ENCODE measurements at places on chromosomes 6 and 20.
A peak's percentile ranks its signal among the peaks of the same experiment; 100 is the strongest.

DNA sequence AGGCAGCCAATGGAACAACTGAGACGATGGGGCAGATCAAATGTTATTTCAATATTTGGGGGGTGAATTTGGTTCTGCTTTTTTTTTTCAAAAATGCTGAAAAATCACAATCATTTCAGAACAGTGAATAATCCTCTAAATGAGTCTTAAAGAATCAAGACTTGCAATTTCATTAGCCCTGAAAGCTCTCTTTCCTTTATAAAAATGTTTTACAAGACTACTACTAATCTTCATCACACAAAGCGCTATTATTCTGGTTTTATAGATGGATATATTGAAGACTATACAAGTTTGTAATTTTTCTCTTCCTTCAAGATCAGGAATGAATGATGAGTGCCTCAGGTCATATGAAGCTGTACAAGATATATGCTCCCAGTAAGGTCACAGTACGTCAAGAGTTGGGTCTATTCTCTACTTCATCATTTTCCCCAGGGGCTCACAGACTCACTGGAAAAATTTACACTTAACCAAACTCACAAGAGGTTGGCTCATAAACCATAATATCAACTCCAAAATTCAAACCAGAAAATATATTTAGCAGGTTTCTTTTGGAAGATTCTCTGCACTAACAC lies 19.5 kb downstream of the RNF24 start:
- no peak for DNase-seq

DNA sequence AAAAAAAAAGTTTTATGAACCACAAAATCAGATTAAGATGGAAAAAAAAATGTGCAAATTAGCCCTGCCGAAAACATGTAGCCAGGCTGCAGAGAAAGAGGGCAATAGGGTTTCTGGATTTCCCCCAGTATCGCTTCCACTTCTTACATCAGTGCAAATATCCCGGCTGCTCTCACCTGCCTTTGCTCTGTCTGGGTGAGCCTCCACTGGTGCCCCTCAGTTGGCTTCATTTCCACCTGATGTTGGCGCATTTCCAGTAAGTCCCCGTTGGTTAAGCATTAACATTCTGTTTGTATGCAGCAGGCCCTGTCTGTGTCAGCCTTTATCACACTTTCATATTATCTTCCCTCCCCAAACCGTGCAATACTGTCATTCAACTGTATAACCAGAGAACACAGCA lies 215.1 kb downstream of the CBLN4 start:
- no peak for DNase-seq

DNA sequence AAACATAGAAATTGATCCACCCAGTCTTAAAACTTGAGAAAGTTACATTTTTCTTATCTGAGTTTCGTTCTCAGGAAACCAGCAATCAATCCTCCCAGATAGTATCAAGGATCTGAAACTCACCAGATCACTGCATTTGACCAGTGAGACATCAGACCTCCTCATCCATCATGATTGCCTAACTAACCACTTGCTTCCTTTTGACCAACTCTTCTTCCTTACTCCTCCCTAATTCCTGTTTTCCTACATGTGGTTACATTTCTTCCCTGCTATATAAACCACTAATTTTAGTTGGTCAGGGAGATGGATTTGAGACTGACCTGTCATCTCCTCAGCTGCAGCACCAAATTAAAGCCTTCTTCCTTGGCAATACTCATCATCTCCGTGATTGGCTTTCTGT lies 357.1 kb upstream of the POU3F2 start:
- no peak for DNase-seq

GRCh38 chr6:81003156-81003555 lies 749.3 kb downstream of the TENT5A start:
- DNase-seq: no peak

DNA sequence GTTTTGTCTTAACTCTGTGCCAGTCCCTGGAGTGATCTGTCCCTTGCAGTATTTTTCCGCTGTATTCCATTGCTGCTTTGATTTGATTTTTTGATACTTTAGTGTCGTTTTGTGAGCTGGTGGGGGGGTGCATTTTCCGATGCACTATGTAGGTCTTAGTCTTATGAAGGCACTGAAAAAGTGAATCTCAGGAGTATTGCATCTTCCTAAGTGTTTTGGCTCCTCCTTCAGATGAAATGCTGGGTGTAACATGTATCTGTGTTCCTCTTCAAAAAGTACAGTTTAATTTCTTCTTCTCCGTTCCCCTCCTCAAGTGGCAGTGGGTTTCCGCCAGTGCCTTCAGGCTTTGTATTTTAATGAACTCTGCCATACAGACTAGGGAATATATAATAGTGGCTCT lies 580.7 kb upstream of the GJE1 start:
- DNase-seq: no peak

- peak; percentile 50 for DNase-seq
These were observed 23.0 kb downstream of the PACRG start for GRCh38 chr6:162750776-162751175.

DNA sequence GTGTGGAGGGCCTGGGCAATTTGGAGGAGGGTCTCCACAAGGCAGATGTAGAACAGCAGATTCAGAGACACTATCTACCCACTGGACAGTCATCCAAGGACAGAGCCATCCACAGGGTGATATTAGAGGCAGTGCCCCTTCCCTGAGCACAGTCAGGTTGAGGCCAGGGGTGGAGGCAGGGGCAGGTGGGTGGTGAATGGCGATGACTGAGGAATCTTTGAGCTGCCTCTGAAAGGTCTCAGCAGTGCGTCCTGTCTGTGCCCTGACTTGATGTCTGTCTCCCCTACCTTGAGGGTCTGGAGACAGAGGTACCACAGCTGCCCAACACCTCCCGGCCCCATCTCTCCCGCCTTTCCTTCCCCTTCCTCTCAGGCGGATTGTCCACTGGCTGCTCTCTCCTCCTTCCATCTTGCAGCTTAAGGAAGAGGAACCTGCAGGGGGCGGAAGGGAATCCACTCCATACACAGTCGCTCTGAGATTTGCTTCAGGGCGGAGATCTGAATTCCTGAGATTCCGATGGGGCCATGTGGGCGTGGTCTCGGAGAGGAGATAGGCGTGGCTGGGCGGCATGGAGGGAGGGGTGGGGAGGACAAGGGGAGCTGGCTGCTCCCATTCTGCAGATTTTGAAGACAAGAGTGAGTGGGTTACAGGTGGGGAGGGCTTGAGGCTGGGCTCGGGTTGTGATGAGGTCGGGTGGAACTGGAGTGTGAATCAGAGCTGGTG lies 1.7 kb downstream of the MUCL3 start:
- peak; percentile 31 for DNase-seq

- no peak for DNase-seq
These were observed 20.2 kb downstream of the LEMD2 start for GRCh38 chr6:33768644-33769120.

All from epithelial cell of prostate (primary cell).